Stomach (tissue), 19 donors: ENCODE measurements at places on chromosomes 7 and 10.

DNA sequence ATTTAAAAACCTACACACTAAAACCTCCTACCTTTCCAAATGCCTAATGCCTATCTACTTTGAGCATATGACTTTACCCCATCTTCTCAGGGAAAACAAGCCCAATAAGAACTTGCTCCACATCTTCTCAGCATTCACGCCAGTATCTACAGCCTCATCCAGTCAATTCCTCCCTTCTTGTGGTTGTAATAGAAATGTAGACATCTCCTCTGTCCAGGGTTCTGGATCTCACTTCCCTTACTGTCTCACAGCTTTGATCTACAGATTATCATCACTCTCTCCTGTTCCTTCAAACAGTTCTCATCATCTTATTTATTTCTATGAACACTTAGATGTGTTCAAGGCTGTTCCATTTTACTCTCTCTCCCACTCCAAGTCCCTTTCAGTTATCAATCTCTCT is 70.4 kb upstream of the NOBOX start:
- no peak for DNase-seq

- peak; percentile 66 for DNase-seq
These were observed 26.7 kb downstream of the CPXM2 start for GRCh38 chr10:123864923-123865322.

DNA sequence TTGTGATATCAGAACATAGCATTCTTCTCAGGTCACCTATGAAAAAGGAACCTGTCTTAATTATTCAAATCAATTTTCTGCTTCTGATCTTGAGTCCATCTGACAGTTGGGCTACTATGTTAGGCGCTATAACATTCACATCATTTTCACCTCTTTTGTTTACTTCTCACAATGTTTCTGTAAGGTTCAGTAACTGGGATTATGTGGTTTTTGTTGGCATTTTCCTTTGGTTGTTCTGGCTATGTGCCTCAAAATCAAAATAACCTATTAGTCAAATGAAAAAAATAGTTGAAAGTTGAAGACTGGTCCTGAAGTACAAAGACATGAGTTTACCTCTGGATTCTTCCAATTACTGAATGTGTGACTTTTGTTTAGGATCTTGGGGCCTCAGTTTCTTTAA is 221.3 kb upstream of the SMIM30 start:
- DNase-seq = no peak

DNA sequence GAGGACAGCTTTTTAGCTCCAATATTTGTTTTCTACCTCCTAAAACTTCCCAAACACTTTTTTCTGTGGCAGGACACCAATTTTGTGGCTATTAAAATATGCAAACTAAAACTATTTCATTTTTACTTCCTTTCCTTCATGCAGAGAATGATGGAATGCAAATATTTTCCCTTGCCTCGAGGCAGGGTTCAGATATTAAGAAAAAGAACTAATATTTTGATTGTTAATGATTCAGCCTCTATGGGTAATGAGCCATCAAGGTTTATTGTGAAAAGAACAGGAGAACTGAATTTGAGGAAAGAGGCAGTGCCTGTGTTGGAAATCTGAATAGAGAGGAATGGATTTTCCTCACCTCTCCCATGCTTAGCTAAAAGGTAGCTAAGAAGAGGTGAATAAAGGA is 43.1 kb upstream of the CASD1 start:
- DNase-seq = no peak

GRCh38 chr7:11737723-11738122 is 94.3 kb downstream of the THSD7A start:
- no peak for DNase-seq

- DNase-seq = no peak
These were observed 78.3 kb downstream of the MMRN2 start for GRCh38 chr10:86878983-86879713.

DNA sequence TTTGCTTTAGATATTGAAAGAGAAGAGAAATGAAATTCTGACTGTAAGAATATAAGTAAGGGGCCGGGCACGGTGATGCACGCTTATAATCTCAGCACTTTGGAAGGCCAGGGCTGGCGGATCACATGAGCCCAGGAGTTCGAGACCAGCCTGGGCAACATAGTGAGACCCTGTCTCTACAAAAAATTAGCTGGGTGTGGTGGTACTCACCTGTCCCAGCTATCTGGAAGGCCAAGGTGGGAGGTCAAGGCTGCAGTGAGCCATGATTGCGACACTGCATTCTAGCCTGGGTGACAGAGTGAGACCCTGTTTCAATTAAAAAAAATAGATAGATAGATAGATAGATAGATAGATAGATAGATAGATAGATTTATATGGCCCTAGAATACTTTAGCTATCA is 82.3 kb downstream of the BTRC start:
- no peak for DNase-seq

- DNase-seq = no peak
These were observed 5.7 kb downstream of the ANK3 start for GRCh38 chr10:60384011-60384410.

- no peak for DNase-seq
These were observed 157.2 kb upstream of the SLC25A13 start for GRCh38 chr7:96479015-96479645.

DNA sequence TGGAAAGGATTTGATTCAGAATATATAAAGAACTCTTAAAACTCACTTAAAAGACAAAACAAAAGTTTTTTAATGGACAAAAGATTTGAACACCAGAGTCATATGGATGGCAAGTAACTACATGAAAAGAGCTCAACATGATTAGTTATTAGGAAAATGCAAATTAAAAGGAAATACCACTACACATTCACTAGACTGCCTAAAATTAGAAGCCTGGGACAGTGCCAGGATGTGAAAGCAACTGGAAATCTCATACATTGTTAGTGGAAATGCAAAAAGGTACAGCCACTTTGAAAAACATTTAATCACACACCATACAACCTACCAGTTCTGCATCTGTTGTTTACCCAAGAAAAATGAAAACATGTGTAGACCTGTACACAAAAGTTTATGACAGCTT is 48.8 kb downstream of the RALA start:
- no peak for DNase-seq

GRCh38 chr7:1466524-1467271 is 7.4 kb upstream of the MICALL2 start:
- peak; percentile 93 for DNase-seq
